ENCODE measurements at places on chromosomes 12 and 14.

DNA sequence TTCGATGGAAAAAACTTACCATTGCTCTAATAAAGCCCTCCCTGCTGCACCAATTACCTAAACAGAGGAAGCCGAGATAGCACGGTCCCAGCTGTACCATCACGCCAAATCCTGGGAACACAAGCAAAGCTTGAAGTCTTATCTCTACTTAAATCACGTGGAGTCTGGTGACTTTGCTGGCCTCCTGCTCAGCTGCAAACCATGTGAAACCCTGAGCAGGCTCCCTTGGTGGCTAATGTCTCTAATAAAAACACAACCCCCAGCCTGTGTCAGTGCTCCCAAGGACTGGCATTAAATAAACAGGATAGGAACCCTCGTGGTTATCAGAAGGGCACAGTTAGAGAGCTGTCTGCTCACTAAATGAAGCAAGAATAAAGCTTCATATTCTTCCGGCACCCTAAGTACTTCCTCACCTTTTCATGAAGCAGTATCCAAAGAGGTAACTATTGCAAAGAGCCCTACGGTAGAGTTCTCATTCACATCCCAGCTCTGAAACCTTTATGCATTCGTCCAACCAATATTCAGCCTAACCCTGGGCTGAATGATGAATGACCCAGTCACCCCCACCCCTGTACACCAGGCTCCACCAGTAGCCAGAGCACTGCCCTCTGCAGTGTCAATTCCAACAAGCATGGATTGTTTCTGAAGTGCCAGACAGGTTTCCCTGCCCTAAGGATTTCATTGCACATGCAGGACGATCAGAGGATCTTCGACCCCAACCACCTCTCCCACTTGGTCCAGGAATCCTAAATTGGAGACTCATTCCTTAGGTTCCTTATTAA is 452.7 kb upstream of the TMPO start:
- DNase-seq: no peak

DNA sequence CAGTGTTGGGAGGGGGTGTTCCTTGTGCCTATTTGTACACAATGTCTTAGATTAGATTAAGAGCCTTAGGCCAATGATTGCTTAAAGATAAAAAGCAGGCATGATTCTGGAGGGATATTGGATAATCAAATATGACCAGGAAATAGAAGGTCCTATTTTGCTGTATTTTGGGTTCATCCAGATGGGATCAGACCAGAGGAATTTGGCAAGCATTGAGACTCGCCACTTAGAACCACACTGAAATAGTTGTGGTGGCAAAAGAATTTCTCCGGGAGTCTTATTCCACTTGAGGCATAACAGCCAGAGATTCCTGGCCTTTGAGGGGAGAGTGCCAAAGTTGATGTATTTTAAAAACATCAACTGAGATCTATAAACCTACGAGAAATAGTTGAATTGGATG is 327.2 kb downstream of the RAD51B start:
- no peak for DNase-seq

- no peak for DNase-seq
These were observed 120.3 kb upstream of the SOX5 start for GRCh38 chr12:24069532-24070395.

GRCh38 chr12:80662586-80662985 is 44.8 kb upstream of the MYF6 start:
- no peak for DNase-seq

DNA sequence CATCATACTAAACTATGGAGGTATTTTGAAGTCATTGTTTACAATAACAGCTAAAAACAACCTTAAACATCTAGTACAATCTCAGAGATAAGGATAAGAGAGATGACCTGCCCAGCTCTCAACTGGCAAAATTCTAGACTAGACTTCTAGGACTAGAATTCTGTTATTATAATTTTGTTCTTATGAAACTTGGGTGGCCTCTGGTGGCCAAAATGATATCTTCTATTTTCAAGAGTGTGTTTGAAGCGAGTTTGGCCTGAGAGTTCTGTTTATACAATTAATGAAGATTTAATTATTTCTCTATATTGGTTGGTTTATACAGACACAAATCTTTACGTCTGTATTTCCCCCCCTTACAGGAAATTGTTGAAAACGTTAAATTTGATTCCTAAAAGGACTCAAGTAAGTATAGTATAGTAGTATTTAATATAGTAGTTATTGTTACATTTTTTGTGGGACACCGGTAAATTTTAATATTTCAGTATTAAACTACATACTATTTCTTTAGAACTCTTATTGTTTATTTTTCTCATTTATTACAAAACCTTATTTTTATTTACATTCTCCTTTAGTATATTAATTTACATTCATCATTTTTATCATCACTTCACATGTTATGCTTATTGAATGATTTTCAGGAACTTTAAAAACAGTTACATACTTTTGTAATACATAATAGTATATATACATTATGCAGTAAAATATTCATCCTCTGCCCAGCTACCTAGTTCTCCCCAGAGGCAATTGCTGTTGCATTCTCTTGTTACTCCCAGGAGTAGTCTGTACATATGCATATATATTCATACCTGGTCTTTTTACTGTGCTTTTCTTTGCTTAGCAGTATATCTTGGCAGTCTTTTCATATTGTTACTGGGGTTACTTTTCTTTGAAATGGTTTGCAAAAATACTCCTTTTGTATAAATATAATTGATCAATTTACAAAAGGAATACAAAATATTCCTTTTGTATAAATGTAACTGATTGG is 6.6 kb downstream of the PPHLN1 start:
- DNase-seq: peak; percentile 64

DNA sequence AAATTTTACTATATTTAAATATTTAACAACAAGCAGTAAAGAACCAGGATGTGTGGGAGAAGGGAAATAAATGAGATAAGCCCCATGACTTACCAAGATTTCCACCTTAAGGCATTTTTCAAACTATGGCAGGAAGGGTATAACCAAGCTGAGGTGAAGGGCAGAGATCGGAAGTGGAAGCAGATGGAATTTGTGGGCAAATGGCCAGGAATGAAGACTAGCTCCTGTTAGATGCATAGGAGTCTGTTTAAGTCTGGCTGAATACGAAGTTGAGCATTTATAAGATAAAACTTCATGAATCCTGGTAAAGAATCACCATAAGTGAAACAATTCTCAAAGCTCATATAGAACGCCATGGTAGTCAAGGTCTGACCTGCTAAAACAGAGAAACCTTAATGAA is 163.5 kb downstream of the DIO2 start:
- no peak for DNase-seq

DNA sequence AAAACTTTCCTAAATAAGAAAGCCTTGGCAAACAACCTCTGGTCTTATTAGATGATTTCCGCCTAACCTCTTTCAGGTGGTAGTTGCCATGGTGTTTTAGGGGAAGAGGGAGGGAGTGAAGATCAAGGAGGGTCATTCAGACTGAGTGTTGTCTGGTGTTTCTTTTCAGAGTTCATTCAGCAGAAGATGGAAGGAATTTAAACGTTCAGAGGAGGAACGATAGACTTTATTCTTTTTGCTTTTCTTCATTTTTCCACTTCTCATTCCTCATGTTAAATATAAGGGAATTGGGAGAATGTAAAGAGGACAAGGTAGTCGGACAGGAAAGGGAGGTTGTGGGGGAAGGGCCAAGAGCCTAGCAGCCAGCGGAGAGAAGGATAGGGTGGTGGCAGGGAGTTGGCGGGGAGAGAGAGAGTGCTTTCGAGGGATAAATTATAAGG is 17.4 kb upstream of the SALL2 start:
- no peak for DNase-seq

DNA sequence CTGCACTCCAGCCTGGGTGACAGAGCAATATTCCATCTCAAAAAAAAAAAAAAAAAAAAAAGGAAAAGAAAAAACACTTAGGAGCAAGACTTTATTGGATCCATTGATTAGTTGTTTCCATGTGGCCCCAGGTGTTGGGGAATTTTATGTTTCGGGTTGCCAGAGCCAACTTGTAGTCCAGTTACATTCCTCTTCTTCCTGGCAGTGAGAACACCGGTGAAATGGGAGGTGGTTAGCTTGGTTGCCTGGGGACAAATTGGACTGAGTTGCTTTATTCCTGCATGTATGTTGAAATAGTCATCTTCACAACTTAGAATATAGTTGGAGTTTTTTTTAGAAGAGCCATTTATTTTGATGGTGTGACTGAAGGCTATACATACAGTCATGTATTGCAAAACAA is 12.6 kb downstream of the RCOR1 start:
- DNase-seq: no peak

GRCh38 chr14:65748796-65749195 is 336.3 kb downstream of the FUT8 start:
- no peak for DNase-seq

DNA sequence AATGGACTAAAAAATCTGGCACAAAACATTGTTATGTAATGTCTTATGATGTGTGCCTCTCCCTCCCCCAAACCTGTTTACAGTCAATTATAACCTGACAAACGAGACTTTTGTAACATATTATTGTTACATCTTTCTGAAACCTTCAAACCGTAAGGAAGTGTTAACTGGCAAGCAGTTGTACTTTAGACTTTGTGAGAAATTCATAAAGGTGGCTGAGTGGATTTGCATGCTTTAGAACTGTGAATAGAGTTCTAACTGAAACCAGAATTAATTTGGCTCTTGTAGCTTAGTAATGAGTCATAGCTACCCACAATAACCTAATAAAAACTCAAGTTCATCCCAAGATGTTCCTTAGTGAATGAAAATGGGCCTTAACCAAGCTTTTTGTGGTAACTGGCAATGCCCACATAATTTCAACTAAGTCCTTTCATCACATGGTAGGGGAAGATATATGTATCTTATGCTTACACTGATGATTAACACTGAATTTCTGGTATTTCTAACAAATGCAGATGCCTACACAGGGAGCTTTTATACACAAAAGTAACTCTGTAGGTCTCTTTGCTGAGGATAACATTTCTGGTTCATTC is 29.7 kb downstream of the RAD9B start:
- DNase-seq: no peak

DNA sequence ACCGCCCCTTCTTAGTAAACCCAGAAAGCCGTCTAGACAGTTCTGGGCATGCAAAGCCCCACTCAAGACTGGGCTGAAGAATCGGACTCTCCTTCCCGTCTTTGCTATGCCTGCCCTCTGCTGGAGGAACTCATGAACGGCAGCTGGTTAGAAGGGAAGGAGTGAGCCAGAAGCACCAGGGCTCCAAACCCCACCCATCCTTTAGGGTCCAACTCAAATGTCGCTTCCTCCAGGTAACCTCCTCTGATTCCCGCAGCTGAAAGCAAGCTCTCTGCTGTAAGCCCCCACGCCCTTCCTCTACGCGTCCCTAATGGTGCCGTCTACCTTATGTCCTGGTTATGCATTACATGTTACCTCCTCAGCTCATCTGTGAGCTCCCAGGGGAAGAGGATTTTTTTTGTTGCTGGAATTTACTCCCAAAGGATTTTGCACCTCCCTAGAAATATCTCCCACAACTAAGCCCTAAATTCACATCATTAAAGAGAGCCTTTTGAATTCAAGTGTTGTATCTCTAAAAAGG is 59.0 kb upstream of the SCN8A start:
- DNase-seq: peak; percentile 79

- DNase-seq: no peak
These were observed 84.7 kb upstream of the SOX5 start for GRCh38 chr12:24034160-24034559.

GRCh38 chr12:26250801-26251200 is 55.4 kb downstream of the SSPN start:
- DNase-seq: no peak

GRCh38 chr14:68682166-68683103 is 110.4 kb downstream of the ZFP36L1 start:
- DNase-seq: peak; percentile 55

DNA sequence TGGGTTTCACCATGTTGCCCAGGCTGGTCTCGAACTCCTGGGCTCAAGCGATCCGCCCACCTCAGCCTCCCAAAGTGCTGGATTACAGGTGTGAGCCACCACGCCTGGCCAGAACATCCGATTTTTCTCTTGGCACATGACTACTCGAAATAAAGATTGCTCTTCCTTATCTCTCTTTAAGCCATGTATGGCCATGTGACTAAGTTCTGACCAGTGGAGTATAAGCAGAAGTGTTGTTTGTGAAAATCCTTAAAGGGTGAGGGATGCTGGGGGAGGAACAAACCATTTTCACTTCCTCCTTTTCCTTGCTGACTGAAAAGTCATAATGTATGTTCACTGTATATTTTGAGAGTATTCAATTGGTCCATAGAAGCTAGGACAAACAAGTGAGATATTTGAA is 50.7 kb upstream of the ATF7IP start:
- DNase-seq: peak; percentile 16

DNA sequence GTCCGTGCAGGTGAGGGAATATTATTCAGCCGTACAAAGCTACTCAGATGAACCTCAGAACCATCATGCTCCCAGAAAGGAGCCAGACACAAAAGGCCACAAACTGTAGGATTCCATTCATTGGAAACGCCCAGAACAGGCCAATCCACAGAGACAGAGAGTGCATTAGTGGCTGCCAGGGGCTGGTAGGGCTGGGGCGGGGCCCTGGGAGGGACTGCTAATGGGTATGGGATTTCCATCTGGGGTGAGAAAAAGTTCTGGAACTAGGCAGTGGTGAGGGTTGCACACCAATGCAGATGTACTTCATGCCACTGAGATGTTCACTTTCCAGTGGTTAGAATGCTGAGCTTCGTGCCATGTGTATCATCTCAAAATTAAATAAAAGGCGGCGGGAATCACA is 101.1 kb downstream of the RFLNA start:
- no peak for DNase-seq
